ENCODE measurements at places on chromosomes 3 and 15.

DNA sequence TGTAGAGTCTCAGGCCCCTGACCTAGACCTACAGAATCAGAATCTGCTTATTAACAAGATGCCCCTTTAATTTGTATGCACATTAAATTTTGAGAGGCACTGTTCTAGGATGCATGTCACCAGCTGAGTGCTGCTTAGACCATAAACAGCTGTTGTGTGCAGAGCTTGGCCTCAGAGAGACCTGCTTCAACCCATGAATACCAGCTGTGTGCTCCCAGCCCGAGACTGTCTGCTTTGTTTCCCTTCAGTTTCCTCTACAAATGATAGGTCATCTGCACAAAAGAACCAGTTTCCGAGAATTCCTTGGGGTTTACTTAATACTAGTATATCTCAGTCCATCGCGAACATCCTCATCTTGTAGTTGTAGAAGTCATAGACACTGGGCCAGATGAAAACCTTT is 158.5 kb upstream of the PFN2 start:
- DNase-seq: no peak

DNA sequence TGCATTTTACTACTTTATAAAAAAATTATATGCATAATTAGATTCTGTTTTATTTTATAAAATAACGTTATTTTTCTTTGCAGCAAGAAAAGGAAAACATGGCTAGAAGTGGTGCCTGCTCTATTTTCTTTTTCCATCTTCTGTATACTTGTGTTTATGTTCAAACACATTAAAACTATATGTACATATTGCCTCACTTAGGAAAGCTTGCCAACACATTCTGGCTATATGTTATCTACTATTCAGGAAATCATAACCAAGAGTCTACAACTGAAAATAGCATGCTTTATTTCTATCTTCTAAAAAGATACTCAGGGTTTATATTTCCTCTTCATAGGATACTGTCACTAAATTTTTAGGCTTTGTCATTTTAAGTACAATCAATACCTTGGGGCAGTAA is 90.2 kb upstream of the KCNMB2 start:
- DNase-seq: no peak

DNA sequence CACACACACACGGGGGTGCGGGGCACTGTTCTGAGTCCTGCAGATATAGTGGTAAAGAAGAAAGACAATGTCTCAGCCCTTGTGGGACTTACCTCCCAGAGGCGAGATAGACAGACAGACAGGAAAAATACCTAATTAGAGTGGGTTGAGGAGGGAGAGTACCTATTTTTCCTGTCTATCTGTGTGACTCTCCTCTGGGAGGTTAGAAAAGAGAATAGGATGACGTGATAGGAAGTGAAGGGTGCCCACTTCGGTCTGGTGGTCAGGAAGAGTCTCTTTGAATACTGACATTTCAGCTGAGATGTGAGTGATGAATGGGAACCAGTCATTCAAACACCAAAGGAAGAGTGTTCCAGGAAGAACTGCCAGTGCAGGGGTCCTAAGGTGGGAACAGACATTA is 4.1 kb upstream of the APOD start:
- no peak for DNase-seq

DNA sequence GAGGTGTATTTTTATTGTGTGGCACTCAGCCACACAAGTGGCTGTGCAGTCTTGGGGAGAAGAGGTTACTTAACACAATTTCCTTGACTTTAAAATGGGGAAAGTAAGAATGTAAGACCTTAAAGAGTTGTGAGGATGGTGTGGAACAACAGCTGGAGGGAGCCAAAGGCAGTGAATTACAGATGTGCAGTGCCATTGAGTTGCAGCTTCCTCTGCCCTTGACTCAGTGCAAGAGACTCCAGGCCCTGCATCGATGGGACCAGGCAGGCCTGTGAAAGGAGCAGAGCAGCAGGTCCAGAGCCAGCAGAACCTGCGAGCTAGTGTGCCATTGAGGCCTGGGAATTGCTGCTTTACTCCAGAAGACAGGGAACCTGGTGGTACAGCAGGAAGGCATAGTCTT is 27.2 kb downstream of the EEFSEC start:
- no peak for DNase-seq

- no peak for DNase-seq
Observed at GRCh38 chr3:11584570-11584969, 59.1 kb downstream of the VGLL4 start.

DNA sequence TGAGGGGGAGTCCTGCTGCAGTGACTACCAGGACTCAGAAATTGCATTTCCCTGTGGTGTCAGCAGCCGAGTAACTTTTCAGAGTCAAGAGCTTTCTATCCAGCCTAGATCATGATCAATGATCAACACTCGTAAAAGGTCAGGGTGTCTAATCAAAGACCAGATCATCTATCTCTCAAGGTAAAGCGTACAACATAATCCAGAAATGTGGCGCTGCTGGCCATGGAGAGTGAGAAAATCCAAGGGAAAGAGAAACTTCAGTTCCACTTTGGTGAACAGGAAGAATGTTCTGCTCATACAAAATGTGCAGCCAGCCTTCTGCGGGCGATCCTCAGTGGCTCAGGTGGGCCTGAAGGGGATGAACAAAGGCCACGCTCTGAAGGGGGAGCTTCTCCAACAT is 1005.8 kb upstream of the NR2F2 start:
- DNase-seq: no peak

GRCh38 chr15:35393398-35393797 is 152.6 kb downstream of the DPH6 start:
- DNase-seq: no peak

- DNase-seq: no peak
Observed at GRCh38 chr3:153626158-153626557, 464.1 kb downstream of the RAP2B start.

- no peak for DNase-seq
Observed at GRCh38 chr15:60576515-60576914, 97.6 kb upstream of the ICE2 start.

DNA sequence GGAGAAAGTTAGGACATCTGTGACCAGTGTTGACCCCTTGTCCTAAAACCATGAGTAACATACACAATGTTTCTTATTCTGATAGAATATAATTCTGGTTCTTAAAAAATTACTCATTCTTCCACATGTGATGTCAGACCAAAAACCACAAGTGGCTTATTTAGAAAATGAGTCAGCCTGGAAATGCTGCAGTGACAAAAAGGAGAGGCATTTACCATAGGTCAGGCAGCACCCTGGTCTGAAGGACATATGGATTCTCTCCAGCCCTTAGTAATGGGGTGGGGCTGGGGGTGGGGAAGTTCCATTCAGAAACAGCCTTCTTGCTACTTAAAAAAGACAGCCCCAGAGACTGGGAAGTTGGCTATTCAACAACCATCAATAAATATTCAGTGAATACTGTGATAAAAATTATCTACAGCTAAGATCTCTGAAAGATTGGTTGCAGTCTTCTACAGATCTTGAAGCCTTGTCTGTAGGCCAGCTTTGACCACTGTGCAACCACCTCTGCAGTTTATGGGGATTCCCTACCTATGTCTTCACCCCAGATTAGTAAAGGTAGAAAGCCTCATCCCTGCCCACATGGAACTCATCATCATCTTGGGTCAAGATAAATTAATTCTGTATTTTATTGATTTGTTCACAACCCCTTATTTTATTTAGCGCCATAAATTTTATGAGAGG is 34.9 kb upstream of the TIMP4 start:
- no peak for DNase-seq

GRCh38 chr3:72996121-72996472 is 514 bp upstream of the PPP4R2 start:
- DNase-seq: no peak

DNA sequence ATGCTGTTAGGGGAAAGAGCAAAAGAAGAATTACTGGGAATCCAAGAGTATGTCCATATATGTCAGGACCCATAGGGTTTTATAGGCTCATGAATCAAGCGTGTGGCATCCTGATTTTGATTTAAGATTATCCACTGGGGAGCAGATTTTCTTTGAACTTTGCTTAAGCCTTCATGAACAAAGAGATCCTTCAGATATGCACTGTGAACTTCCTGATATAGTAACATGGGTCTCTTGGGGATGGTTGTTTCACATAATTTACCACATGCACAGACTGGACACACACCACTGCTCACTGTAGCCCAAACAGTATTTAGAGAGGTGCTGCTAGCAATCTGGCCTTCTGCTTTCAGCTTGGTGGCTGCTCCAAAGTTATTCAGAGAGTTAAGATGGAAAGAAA is 200.9 kb upstream of the ZPLD1 start:
- no peak for DNase-seq

- DNase-seq: no peak
Observed at GRCh38 chr3:31760654-31761053, 220.4 kb downstream of the OSBPL10 start.

GRCh38 chr3:145411605-145412004 is 749.4 kb downstream of the PLOD2 start:
- DNase-seq: no peak

GRCh38 chr15:73482166-73482565 is 39.2 kb downstream of the REC114 start:
- DNase-seq: no peak

- DNase-seq: no peak
Observed at GRCh38 chr3:150783316-150783715, 20.3 kb upstream of the SIAH2 start.

GRCh38 chr3:106342386-106342785 is 473.6 kb upstream of the CBLB start:
- no peak for DNase-seq

DNA sequence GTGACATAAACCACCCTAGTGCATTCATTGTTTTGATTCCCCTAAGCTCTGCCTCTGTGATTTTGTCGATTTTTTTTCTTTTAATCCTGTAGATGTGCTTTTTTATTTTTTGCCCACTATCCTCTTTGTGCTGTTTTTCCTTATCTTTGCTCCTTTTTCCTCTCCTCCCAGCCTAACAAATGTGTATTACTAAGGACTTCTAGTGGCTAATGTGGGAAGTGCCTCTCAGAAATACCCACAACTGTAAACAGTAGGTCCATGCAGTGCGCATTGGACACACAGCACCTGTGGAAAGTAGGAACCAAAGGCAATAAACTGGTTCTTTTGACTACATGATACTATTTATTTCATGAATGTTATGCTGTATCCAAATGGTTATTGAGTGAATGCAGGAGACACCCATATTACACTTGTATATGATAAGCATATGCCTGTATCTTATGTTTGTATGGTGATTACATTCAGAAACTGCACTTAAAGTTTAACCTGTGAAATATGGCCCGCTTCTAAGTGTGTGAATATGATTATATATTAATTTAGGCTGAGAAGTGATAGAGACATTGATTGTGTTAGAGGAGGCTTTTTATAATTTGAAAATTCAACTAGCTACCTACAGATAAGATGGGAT is 147.8 kb downstream of the PLCL2 start:
- no peak for DNase-seq

DNA sequence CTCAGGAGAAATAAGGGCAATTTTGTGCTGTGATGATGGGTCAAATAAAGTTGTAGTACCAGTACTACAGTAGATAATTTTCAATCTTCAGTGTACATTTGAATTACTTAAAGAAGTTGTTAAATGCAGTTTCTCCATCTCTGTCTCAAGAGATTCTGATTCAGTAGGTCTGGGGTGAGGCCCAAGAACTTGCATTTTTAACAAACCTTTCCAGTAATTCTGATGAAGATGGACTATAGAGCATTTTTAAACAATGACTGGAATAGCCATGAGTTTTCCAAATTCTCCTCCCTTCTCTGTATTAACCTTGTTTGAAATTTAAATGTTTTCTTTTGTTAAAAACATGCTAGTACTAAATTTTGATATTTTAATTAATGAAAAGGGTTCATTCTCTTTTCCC is 127.0 kb upstream of the CD96 start:
- DNase-seq: no peak

DNA sequence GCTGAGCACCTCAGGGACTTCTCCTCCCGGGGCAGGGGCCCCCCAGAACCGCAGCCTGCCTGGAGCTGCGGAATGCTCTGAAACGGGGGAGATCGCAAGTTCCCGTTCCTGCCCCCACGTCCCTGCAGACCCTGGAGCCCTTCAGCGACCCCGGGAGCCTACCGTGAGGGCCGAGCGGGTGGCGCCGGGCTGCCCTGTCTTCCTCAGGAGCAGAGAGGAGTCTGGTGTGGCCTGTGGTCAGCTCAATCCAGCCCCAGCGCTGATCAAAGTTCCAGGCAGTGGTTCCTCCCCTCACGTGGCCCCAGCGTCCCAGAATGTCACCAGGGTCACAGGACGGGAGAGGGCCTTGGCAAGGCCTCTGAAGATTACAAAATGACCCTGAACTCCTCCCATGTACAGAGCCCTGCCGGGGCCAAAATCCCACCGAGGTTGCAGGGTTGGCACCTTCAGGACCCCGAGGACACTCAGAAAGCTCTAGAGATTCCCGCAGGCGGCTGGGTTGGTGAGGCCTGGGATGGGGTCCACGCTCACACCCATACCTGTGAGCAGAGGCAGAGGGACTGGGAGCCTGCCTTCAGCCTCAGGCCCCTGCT is at the start of gene CPN2:
Gene CPN2 (minus strand): TSS at position 249 of the 593 bp plus-strand sequence. CDS start 8,626 bp downstream, outside the sequence.
- no peak for DNase-seq

DNA sequence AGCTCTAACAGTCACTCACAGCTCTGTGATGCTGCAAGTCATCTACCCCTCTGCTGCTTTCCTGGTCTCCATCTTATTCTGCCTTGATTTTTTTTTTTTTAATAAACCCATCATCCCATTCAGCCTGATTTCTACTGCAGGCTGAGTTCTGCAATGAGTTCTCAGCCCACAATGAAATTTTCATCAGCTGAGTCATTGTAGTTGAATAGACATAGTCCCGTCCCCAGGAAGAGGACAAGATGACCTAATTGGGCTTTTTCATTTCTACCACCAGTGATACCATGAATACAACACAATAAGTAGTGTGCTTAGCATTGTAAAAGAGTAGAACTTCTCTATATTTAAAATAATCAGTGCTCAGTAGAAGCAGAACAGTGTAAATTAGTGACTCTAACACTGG is 59.3 kb downstream of the C3orf85 start:
- DNase-seq: no peak

GRCh38 chr15:81024936-81025335 is 24.2 kb downstream of the TLNRD1 start:
- DNase-seq: no peak

DNA sequence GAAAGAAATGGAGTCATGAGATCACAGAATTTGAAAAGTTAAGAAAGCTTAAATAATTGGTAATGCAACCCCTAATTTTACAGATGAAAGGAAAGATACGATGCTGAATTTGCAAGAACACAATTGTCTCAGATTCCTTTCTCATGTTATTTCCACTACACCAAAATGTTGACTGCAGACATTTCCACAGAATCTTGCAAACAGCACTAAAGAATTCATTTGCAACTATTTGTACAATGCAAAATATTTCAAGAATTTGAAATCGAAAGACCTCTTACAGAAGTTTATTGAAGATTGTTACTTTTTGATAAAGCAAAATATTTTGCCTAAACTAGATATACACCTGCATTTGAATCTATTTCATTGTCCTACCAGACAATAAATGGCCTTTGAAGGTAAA is 194.1 kb upstream of the KCNMB2 start:
- no peak for DNase-seq

- DNase-seq: no peak
Observed at GRCh38 chr3:101134331-101134730, 141.1 kb upstream of the ABI3BP start.

GRCh38 chr3:133655731-133656515 is 5.8 kb downstream of the TOPBP1 start:
- DNase-seq: no peak

Data from D721Med (cell line).